Stimulated activated CD4-positive, alpha-beta T cell treated with anti-CD3 and anti-CD28 coated beads, Interleukin-12 subunit alpha, Interleukin-12 subunit beta, amount 100 ng/mL, for 24 hours (primary cell): ENCODE measurements at places on chromosomes 13 and 19.

GRCh38 chr19:37227996-37228395 is 10.0 kb downstream of the ZNF383 start:
- no peak for DNase-seq

- DNase-seq: no peak
These were observed 1.1 kb downstream of the CNN1 start for GRCh38 chr19:11539495-11540365.

DNA sequence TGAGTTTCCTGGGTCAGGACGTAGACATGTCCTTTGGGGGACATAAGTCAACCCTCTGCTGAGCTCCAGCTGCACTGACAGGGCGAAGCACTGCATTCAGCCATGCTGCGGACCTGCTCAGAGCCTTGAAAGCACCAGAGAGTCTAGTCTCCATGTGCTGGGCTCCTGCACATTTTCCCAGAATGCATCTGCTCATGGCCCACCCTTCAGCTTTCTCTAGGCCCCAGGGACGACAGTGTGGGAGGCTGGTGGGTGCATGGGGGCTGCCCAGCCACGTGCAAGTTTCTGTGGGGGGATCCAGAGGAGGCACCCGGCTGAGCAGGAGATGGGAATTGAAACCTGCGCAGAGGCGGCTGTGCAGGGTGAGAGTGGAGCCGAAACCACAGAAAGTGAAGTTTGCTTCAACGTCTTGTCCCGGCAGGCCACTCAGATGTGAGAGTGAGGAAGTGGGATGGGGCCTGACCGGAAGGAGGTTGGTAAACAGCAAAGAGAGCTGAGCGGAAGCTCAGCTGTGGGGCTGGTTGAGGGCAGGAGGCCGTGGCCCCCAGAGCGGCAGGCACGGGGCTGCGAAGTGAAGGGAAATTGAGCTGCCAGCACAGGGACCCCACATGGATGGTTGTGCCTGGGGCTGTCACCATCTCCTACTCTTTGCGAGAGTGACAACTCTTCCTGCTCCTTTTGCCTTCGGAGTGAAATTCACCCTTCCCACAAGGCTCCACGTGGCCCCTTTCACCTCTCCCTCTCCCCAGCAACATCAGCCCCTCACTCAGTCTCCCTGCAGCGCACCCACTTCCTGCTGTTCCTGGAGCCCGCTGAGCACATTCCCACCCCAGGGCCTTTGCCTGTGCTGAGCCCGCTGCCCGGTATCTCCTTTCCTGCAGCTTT is 11.8 kb downstream of the PGLS start:
- DNase-seq: peak; percentile 49

DNA sequence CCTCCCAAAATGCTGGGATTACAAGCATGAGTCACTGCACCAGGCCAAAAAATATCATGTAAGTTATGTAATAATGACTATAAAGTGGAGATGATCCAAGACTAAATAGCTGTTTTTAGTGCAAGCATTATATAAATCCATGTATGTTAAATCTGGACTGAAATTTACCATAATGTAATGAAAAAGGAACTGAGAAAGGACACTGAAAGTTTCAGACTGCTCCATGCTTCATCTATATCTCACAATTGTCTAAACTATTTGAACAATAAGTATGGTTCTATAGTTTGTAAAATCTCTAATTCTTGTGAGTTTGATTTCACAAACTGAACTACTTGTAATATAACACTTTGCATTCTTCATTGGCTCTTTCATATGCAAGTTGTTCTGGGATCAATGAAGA is 2299.5 kb downstream of the PCDH9 start:
- DNase-seq: no peak

DNA sequence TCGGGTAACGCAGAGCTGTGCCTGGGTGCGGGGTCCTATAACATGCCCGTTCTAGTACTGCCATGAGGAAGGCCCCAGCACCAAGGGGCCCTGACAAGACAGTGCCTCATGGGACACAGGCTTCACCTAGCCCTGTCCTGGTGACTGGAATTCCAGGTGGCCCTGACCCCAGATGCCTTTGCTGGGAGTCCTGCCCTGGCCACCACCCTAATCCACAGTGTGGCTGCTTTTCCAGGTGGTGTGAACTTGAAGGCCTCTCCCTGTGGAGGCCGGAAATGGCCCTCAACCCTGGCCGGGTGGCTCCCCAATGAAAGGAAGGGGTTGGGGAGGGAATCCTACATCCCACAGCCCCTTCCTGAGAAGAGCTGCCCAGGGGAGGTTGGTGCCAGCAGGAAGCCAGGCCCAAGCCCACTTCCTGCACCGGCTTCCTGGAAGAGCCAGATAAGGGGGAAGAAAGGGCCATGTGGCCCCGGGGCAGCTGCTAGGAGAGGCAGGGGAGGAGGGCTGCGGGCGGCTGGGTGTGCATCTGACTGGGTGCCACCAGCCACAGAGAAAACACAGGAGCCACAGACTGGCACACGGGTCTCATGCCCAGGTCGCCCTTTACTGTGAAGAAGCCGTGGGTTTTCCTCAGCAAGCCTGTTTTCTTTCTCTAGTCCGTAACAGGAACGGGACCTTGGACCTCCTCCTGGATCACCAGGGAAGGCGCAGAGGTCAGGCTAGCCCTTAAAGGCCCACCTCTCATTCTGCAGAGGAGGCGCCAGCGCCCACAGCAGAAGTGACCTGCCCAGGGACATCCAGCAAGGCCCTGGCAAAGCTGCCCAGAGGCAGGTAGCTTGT is 4.7 kb downstream of the LSM4 start:
- DNase-seq: no peak

DNA sequence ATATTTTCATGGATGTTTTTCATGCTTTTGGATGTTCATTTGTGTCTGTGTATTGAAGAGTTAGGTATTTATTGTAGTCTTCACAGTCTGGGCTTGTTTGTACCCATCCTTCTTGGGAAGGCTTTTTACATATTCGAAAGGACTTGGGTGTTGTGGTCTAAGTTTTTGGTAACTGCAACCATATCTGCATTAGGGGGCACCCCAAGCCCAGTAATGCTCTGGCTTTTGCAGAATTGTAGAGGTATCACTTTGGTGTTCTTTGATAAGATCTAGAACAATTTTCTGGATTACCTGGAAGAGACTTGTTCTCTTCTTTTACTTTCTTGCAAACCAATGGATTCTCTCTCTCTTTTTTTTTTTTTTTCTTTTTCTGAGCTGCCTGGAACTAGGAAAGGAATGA is 581.3 kb downstream of the DACH1 start:
- DNase-seq: no peak

DNA sequence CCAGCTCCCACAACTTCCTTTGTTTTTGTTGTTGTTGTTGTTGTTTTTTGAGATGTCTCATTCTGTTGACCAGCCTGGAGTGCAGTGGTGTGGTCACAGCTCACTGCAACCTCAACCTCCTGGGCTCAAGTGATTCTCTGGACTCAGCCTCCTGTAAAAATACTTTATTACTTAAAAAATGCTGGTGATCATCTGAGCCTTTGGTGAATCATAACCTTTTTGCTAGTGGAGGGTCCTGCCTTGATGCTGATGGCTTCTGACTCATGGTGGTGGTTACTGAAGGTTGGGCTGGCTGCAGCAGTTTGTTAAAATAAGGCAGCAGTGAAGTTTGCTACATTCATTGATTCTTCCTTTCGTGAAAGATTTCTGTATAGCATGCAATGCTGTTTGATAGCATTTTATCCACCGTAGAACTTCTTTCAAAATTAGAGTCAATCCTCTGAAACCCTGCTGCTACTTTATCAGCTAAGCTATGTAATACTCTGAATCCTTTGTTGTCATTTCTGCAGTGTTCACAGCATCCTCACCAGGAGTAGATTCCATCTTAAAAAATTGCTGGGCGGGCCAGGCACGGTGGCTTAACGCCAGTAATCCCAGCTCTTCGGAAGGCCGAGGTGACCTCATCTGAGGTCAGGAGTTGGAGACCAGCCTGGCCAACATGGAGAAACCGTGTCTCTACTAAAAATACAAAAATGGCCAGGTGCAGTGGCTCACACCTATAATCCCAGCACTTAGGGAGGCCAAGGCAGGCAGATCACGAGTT is 18.0 kb downstream of the ARHGAP35 start:
- DNase-seq: no peak

DNA sequence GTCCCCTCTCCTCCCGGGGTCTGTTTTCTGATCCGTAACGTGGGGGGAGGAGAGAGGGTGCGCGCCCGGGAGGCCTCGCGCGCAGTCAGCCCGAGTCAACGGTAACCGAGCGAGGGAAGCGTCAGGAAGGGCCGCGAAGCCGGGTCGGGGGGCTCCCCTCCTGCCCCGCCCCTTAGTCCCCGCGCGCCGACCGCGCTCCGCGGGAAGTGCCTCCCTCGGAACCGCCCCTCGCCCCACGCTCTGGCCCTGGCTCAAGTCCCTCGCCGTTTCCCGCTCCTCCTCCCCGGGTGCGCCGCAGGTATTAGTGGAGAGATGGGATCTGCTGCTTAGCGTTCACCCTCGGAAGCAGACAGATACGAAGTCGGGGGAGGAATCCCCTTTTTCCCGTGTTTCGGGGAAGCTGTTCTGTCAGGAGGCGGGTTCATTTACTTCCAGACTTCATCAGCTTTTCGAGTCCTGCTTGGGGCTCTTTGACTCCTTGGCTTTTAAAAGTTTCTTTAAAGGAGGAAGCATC is 770 bp downstream of the HNRNPM start:
- DNase-seq: peak; percentile 32

GRCh38 chr13:113920606-113921286 is 53.1 kb downstream of the C13orf46 start:
- no peak for DNase-seq

GRCh38 chr19:15337202-15337601 is 4.9 kb upstream of the BRD4 start:
- DNase-seq: no peak

- DNase-seq: no peak
These were observed 27.1 kb downstream of the EDNRB start for GRCh38 chr13:77891486-77891885.

DNA sequence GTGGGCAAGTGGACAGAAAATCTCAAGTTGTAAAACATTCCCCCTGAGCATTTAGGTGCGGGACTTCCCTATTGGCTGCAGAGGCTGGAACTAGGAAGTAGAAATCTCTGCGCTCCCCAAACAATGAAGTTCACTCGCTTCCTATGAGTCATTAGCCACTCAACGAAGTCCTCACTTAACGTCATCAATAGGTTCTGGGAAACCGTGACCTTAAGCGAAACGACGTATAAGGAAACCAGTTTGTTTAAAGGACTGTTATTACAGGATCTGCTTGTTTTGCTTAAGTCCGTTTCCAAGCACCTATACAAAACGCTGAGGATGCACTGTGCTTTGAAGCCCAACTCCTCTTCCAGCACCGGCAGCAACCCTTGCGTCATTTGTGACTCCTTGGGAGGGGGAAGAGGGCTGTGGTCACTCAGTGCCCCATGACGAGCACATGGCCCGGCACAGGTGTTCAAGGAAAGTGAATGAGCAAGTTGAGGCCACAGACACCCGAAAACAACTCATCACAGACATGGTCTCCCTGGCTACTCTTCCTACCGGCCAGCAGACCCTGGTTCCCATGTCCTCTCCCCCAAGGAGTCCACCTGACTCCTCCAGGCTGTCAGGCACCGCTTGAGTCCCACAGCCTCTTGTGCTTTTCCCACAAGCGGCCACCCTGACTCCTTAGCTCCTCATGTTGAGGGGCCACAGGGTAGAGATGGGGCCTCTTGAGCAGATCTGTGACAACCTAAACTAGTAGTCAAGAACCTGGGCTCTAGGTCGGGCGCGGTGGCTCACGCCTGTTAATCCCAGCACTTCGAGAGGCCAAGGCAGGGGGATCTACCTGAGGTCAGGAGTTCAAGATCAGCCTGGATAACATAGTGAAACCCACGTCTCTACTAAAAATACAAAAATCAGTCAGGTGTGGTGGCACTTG is 4.8 kb downstream of the RPS16 start:
- peak; percentile 47 for DNase-seq

- DNase-seq: no peak
These were observed 119.4 kb upstream of the TSC22D1 start for GRCh38 chr13:44695520-44695919.

- DNase-seq: no peak
These were observed 93.1 kb downstream of the GGACT start for GRCh38 chr13:100495455-100495854.

GRCh38 chr13:71877256-71877653 is 10.3 kb upstream of the DACH1 start:
- no peak for DNase-seq

DNA sequence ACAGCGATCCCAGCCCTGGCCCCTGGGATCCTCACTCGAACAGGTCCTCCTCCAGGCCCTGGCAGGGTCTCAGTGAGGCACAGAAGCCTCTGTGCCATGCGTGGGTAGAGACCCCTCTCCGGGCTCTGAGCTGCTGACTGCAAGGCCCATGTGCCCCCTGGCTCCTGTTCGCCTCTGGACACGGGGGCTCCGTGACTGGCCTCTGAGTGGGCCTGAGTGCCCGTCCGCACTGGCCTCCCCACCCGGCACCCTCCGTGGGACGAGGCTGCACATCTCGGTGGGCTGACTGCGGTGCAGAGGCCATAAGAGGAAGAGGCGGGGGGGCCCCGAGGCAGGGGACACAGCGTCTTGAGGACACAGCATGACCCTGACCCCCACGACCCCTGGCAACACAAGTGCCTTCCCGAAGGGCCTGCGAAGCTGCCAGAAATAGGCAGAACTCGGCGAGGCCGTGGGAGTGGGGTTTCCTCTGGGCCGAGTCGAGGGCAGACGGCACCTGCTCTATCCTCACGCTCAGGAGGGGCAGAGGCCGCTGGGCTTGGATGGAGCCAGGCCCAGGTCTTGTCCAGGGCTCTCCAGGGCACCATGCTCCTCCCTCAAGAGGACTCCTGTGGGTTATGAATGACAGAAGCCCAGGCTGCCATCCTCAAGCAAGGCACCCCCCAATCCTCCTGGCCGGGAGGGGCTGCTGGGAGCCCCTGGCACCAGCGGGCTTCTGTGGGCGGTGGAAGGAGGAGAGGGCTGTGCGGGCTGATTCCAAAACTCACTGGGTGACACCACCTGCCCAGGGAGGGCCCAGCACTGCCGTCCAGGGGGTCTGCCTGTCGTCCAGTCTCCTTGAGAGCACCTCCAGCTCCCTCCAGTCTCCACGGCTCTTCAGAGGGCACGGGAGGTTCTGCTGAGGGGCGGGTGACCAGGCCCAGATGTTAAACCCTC is 52.6 kb downstream of the RASA3 start:
- no peak for DNase-seq

GRCh38 chr19:55258476-55258827 is 365 bp downstream of the PPP6R1 start:
- DNase-seq: no peak

GRCh38 chr13:49214917-49215376 is 5.2 kb upstream of the MLNR start:
- peak; percentile 24 for DNase-seq
